ENCODE measurements at places on chromosomes 1 and 21.

DNA sequence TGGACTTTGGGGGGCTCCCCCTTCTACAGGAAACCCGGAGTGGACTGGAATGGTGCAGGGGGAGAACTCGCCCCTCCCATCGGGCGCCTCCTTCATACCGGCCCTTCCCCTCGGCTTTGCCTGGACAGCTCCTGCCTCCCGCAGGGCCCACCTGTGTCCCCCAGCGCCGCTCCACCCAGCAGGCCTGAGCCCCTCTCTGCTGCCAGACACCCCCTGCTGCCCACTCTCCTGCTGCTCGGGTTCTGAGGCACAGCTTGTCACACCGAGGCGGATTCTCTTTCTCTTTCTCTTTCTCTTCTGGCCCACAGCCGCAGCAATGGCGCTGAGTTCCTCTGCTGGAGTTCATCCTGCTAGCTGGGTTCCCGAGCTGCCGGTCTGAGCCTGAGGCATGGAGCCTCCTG, at the start of gene TNFRSF14:
Gene TNFRSF14, plus strand, starts transcription at position 95 of the 401 bp plus-strand sequence. Its CDS starts 294 bp downstream, at position 389.
- DNase-seq: no peak

GRCh38 chr1:29195881-29196291, 14.2 kb upstream of the SRSF4 start:
- DNase-seq: no peak

DNA sequence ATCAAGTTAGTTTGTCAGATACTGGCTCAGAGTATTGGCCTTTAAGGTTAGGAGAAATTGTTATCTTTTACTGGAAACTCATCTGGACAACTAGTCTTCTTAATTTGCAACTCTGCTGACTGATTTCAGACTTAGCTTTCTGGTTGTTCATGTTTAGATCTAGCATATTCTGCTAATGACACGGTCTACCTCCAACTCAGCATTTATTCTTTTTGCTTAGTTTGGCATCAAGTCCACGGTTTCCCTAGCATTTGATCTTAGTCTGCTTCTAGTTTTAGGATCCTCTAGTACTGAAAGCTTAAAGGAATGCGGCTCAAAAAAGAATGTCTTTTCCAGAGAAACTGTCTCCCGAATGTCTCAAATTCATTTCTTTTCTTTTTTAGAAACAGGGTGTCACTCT, 75.6 kb upstream of the SLFNL1 start:
- DNase-seq: no peak

GRCh38 chr1:86913399-86913895, 479 bp downstream of the SELENOF start:
- no peak for DNase-seq

- no peak for DNase-seq
Observed at GRCh38 chr1:1281533-1282321, 1.5 kb downstream of the SCNN1D start.

GRCh38 chr1:63718541-63718970, 55.3 kb upstream of the ROR1 start:
- DNase-seq: no peak

DNA sequence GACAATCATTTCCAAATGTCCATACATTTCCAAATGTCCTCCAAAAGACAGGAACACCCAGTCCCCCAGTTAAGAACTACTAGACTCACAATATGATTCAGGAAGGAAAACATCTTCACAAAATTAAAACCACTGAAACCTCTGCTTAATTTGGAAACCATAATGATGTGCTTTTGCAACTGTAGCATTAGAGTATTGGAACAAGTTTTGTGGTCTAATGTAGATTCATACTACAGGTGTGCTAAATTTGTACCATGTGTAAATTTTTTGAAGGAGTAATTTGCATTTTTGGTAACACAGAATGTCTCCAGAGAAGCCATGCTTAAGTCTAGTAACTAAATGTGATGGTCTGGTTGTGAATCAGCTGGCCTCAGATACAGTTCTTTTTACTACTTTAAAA, 129.6 kb downstream of the DPYD start:
- DNase-seq: no peak

- DNase-seq: no peak
Observed at GRCh38 chr1:234936612-234937389, 191.8 kb downstream of the TOMM20 start.

- DNase-seq: no peak
Observed at GRCh38 chr21:44686843-44687561, 5.0 kb upstream of the KRTAP12-1 start.

- DNase-seq: no peak
Observed at GRCh38 chr1:155981266-155982088, 3.1 kb upstream of the ARHGEF2 start.

DNA sequence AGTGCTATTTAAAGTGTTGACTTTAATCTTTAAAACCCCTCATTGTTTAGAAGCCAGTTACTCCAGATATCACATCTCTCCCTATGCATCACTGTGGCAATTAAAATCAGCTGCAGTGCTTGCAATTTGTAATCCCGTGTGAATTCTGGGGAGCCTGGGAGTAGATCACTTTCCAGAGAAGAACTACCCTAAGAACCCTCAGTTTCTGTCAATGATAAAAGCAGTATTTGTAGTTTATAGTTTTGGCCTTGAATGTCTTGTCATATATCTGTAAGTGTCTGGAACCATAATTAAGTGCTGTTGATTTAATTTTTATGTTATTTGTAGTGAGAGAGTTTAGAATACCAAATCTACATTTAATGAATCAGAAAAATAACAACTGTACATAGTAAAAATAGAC, 5.5 kb upstream of the SPAG17 start:
- no peak for DNase-seq

DNA sequence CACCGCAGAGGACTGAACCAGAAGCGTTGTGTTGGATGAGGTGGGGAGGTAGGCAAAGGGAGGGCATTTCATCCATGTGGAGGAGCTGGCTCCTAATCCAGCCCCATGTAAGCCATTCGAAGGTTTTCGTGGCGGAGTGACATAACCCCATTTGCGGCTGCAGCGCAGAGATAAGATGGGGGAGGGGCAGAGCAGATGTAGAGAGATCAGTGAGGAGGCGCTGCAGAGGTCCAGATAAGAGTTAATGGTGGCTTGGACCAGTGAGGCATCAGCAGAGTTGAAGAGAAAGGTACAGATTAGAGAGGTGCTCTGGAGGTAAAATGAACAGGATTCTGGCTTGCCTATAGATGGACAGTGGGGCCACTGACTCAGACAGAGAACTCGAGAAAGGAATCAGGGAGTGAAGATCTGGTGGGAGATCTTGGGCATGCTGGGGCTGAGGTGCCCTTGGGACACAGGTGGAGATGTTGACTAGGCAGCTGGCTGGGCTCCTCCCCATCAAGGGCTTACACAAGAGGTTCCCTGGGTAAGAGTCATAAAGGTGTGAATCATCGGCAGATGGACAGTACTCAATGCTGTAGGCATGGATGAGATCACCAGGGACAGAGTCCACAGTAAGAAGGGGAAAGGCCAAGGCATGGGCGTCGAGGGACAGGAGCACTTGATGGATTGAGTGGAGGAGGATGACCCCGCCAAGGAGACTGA, 7.8 kb upstream of the PTPRF start:
- no peak for DNase-seq

DNA sequence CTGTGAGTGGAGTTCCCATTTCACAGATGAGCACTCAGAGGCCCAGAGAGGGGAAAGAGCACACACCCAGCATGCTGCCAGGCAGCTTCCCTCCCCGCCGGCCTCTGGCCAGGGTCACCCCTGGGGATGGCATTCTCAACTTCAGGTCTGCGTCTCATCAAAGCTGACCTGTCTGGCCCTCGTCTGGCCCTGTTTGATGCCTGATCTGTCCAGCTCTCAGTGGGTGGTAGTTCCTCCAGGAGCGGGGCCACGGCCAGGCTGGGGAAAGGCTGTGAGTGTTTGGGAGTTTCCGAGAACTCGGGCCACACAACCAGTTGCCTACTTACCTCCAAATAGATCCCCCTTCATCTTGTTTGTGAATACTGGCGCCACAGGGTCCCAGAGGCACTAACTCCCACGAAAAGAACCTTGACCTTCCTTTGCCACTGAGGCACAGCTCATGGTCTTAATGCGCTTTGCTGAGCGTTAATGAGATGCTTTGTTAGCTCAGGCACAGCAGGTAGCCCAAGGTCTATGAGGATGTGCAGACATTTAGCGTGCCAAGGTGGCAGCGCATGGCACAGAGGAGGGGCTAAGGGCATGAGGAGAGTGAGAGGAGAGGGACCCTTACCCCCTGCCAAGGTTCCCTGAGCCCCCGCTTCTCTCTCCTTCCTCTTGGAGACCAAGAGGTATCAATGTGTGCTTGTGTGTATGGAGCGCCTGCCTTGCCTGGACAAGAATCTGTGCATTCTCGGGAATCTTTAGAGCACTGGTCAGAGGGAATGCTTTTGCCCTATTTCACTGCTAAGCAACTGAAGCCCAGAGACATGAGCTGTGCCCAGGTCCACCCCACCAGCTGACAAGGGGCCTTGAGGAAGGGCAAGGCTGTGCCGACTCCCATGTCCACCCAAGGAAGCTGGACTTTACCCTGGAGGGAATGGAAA, 61.2 kb downstream of the DISP3 start:
- no peak for DNase-seq

DNA sequence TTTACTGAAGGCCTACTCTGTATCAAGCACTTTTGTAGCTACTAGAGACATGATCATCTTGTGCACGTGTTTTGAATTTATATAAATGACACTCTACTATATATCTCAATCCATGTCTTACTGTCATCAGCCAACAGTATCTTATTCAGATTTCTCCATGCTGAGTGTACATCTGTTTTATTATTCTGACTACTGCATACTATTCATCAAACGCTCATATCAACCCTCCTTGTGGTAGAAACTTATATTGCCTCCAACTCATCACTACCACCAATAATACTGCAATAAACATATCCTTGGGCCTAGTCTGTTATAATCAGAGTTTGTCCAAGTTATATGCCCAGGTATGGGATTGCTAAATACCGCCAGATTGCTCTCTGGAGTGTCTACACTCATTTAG, 81.6 kb upstream of the IRF2BP2 start:
- DNase-seq: no peak

GRCh38 chr1:32232558-32233304, 10.5 kb downstream of the EIF3I start:
- no peak for DNase-seq

GRCh38 chr1:20487236-20487590, 1.2 kb upstream of the CAMK2N1 start:
- DNase-seq: no peak

DNA sequence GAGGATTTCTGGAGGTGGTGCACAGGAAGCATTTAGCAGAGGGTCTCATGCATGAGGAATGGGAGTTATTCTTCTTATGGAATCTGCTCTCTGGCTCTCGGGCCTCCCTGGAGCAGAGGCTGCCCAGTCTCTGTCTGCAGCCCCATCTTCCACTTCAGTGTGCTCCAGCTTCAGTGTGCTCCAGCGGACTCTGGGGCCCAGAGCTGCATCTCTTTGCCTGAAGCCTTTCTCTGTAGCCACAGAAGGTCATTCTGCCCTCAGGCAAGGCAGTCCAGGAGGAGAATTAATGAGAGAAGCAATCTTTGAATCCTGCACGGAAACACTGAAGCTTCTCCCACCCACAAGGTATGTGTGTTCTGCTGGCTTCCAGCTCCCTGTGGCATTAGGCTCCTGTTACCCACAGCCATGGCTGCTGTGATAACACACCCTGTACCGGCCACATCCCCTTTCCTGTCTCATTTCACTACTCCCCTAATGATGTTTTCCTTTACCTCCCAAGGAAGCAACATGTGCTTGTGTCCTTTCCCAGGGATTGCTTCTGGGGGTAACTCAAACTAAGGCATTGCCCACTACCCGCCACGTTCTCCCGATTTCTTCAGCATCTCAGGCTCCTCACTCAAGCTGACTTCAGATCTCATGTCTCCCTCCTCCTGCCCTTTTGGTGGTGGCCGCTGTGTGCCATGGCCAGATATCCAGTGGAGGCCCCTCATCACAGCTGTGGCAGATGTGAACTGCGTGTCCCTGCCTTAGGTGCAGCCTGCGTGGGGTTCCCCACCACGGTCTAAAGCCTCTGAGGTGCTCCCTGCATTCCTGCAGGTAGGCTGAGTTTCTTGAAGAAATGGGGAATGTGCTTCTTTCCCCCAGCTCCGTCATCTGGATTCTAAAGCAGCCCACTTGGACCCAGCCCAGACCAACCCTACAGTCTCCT, 181.2 kb upstream of the GALNT2 start:
- DNase-seq: no peak

DNA sequence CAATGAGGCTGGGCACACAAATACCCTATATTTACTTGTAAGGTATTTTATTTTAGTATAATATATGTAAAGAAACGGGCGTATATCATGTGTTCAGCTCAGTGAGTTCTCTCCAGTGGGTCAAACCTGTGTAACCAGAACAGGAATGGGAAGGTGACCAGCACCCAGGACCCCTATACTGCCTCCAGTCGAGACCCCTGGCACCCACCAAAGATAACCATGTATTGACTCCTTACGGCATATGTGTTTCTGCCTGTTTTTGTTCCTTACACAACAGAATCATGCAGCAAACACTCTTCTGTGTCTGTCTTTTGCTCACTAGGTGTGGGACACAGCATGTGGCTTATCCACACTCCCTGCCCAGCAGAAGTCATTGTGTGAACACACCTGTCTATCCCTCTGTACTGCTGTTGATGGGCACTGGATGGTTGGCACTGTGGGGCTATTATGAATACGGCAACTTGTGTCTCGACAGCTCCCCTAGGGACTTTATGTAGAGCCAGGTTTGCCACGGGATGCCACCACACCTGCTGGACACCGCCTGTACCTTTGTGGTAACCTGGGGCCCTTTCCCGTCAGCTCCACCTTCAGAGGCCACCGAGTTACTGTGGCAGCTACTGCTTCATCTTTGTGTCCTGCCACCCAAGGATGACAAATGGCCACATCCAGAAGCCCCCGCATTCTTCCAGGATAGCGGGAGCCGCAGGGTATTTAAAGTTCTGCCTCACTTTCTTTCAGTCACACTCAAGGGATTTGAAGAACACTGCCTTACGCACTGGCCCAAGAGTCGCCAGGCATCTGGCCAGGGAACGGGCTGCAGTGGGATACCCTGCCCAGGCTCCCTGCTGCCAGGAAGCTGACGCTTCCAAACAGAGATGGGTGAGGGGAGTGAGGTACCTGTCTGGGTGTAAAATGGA, 23.5 kb upstream of the C2CD2 start:
- DNase-seq: no peak

- no peak for DNase-seq
Observed at GRCh38 chr21:33198346-33199099, 31.2 kb upstream of the IFNAR2 start.

DNA sequence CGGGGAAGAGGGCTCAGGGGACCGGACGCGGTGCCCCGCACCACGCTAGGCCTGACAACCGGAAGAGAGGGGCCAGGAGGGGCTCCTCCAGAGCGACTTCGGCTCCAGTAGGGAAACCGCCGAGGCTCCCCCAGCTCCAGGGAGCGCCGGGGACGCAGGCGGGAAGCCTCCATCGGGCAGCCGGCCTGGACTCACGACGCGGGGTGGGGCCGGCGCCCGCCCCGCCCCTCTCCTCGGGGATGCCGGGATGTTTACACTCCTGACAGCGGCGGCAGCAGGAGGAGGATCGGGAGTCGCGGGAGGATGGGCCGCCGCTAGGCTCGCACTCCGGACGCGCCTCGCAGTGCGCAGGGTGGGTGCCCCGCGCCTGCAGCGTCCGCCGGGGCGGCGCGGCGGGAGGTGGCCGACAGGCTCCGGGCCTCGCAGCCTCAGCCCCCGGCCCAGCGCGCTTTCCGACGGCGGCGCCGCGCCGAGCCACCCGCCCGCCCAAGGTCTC, at the start of gene NEK7:
Gene NEK7, plus strand, starts transcription at position 254 of the 496 bp plus-strand sequence. CDS start 75,583 bp downstream, outside the sequence.
- DNase-seq: peak; percentile 85

Data from NCI-H774 (cell line).